ENCODE measurements at places on chromosomes 3 and 15.

- no peak for DNase-seq
- peaks cover 47% of the 10 kb centered on the region for H3K36me3 ChIP-seq
- peaks cover 57% of the 10 kb centered on the region for H3K4me1 ChIP-seq
- no peak overlapping the region for H3K4me3 ChIP-seq
Measured at GRCh38 chr3:52290596-52291507, 3.2 kb downstream of the GLYCTK start.

DNA sequence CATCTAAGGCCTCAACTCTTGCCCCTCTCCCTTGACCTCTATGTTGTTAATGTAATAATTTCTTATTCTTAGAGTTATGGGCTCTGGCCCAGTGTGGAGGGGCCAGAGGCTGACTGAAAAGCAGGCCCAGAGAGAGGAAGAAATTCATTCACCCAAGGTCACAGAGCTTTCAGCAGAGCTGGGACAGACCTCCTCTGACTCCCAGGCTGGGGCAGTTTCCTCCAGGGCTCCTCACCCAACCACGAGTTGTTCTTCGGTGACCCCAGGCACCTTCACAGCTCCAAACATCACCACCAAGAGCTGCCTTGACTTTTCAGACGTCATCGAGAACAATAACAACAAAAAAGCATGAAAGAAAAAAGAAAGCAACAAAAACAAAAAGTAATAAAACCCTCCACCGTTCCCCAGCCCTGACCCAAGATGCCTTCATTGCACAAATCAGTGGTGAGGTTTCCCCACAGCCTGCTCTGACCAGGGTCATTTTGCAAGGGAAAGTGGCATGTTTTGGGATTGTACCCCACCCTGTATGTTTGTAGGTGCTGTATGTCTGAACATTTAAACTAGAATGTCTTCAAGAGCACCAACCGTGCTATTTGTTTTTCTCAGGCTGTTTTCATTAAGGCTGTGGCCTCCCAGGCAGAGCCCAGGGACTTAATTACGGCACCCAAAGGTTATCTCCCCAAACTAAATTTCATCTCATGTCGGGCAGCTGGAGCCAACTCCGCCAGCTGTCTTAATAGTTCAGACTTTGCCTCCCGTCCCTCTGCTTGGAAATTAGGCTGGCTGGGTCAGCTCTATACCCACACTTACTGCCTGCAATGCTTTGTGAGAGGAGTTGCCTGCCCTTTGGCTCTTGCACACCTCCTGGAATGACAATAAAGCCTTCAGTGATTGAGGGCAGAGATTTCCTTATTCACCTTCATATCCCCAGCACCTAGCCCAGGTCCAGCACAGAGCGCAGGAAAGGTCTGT lies 173.8 kb downstream of the RPLP1 start:
- H3K36me3 ChIP-seq: no peaks in the 10 kb centered on the region
- H3K27ac ChIP-seq: no peak overlapping the region
- DNase-seq: no peak
- peaks cover 30% of the 10 kb centered on the region for H3K27me3 ChIP-seq
- H3K4me3 ChIP-seq: no peak overlapping the region

DNA sequence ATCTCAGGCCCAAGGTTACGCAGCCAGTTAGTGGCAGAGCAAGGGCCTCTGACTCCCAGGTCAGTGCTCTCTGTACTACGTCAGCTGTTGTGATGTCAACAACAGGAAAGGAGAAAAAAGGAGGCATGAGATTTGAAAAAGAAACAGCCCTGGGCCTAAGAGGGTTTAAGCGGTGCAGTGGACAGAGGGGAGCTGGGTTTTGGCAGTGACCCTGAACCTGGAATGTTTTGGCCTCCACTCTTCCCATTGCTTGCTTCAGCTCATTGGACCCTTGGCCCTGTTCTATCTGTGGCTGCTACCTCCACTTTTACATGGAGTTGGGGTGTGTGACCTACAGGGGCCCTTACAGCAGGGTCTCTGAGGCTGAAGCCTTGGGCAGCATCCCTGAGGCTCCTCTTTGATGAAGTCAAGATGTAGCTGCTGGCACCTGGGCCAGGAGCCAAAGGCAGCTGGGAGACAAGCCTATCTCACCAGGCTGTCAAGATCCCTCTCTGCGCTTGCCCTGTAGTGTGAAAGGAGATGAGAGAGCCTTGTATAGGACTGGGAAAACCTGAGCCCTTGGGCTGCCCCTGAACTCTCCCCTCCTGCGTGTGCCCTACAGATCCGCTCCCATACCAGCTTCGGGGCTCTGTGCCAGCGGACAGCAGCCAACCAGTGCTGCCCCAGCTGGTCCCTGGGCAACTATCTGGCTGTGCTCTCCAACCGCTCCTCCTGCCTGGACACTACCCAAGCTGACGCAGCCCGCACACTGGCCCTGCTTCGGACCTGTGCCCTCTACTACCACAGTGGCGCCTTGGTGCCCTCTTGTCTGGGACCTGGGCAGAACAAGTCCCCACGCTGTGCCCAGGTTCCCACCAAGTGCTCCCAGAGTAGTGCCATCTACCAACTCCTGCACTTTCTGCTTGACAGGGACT lies 8.7 kb downstream of the DISP2 start:
- peaks cover 48% of the 10 kb centered on the region for H3K4me1 ChIP-seq
- peak overlapping the region; percentile 68 for H3K4me3 ChIP-seq
- H3K27me3 ChIP-seq: no peaks in the 10 kb centered on the region
- no peak overlapping the region for H3K27ac ChIP-seq
- DNase-seq: no peak
- H3K36me3 ChIP-seq: peaks cover 6% of the 10 kb centered on the region

DNA sequence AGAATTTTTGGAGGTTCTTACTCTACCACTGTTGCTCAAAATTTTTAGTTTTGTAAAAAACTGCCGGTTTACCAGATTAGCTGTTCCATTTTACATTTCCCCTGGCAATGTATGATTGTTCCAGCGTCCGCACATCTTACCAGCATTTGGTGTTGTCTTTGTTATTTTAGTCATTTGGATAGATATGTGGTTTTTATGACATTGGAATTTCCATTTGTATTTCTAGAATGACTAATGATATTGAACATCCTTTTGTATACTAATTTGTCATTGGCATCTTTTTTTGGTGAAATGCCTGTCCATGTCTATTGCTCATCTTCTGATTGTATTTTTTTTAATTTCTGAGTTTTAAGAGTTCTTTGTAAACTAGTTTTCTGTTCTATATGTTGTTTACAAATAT lies 28.5 kb downstream of the LRRC28 start:
- no peaks in the 10 kb centered on the region for H3K36me3 ChIP-seq
- no peak overlapping the region for H3K4me3 ChIP-seq
- DNase-seq: no peak
- H3K4me1 ChIP-seq: no peaks in the 10 kb centered on the region
- no peaks in the 10 kb centered on the region for H3K27me3 ChIP-seq

GRCh38 chr3:52291508-52292181 lies 4.0 kb downstream of the GLYCTK start:
- H3K4me1 ChIP-seq: peaks cover 50% of the 10 kb centered on the region
- H3K36me3 ChIP-seq: peaks cover 47% of the 10 kb centered on the region

DNA sequence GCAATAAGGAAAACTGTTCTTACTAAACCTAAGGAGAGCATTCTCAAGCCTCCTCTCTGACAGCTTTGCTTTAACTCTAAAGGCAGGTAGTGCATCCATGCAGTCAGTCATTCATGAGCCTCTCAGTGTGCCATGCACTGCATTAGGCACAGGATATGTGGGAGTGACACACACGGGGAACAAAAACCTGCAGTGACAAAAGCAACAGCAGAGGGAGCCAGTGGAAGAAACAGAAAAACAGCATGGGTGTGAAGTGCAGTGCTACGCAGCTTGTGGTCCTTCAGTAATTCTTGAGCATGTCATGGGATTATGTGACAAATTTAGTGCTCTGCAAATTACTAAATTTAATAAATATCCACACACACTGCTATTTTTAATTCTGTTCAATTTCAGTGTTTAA lies 230.7 kb downstream of the BBX start:
- no peak for DNase-seq
- H3K27ac ChIP-seq: no peak overlapping the region
- no peaks in the 10 kb centered on the region for H3K4me1 ChIP-seq
- no peak overlapping the region for H3K4me3 ChIP-seq

DNA sequence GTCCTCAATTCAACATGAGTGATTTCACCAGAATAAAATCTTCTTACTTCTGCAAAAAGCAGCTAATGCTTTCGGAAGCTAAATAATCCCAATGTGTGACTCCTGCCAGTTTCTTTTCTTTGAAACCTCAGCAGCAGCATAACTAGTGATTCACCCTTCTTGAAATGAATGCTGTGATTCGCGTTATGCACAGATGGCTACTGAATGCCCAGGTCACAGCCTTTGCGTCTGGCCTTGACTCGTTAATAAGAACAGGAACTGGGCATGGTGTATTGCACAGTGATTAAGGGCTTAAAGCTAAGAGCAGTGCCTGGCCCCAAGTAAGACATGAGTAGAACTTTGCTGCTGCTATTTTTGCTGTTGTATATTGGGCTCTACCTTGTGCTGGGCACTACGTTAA lies 19.0 kb downstream of the CGNL1 start:
- H3K27ac ChIP-seq: no peak overlapping the region
- H3K27me3 ChIP-seq: peaks cover 8% of the 10 kb centered on the region
- no peaks in the 10 kb centered on the region for H3K36me3 ChIP-seq
- H3K4me3 ChIP-seq: no peak overlapping the region
- H3K4me1 ChIP-seq: no peaks in the 10 kb centered on the region
